Astrocyte of the cerebellum (primary cell): ENCODE measurements at places on chromosomes 7 and 10.

DNA sequence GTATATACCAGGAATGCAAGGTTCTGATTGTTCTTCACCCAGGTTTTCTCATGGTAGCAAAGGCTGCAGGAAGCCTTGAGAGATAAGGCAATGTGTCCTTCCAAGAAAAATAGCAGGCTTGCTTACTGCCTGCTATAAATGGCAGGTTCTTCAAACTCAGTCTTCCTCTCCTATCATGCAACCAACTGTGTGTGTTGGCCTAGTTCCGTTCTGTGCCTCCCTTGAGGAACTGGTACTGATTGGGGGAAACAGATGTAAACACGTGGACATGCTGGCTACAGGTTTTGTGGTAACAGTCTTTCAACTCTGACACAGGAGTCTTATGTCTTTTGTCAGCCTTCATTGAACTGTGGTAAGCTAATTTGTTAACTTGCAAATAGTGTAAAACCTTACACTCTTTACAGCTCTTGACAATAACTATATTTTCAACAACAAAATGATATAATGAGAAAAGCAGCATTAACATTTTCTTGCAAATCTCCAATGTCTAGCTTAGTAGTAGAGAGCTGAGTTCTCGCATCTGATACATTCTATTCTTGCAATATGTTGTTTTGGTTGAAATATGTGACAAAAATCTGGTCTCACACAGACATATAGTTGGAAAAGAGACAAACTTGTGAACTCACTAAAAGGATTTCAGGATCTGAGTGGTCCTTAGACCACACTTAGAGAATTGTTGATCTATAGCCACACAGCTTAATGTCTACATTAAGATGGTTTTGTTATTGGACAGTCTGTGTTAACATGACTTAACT is 54.7 kb upstream of the LSM8 start:
- DNase-seq = no peak

DNA sequence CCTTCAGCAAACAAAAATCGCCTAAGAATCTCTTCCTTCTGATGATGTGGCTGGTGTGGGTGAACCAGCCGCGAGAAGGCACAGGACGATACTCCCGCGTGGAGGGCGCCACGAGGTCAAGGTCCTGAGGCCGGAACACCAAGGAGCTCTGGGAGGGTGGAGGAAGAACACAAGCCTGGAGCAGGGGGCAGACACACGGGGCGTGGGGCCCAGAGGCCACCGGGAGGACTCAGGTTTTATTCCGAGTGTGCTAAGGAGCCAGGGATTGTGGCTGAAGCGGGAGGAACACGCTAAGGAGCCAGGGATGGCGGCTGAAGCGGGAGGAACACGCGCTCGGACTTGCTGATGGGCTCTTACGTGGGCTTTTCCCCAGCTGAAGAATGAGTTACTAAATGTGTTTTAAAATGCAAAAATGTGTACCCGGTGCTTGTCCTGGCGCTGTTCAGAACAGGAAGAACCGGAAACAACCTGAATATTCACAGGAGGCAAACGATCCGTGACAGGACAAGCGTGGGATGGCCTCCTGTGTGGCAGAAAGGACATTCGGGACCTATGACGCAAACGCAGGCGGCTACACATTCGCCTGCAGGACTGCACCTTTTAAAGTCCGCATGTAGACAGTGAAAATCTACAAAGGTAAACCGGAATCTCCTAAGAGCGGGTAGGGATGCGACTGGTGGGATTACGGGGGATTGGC is 64.0 kb downstream of the MAD1L1 start:
- DNase-seq = no peak

- DNase-seq = peak; percentile 18
Observed at GRCh38 chr7:65251851-65252620, 121.6 kb upstream of the ZNF92 start.

DNA sequence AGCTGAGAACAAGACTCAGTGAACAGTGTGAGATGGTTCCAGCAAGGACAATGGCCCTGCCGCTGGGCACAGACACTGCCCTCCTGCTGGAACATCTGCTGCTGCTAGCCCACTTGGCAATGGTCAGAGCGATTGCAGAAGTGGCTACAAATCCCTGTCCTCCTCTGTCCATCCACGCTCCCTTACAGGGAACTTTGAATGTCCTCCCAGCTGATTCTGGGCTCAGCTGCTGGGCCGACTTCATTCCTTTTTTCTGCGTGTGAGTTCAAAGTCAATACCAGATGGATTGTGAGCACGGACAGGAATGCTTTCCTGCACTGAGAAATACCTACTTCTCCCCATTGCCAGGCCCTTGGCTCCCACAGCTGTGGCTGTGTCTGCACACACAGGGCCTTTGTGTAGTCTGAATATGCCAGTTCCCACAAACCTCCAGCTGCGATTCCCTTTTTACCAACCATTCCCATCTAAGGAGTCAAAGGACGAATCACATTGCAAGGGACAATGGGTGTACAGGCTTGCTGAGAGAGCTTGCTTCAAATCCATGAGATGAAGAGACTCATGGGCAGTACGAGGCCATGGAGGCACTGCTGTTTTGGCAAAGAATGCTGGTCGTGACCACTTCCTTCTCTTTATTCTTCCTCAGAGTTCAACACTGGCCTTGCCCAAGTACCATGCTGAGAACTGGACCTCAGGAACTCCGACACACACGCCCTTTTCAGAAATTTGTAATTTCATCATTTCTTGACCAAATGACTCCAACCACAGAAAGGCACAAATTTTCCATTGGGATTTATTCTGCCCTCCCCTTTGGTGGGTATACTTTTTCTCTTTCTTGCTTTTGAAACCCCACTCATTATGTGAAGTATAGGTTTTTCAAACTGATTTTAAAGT is 44.2 kb downstream of the BPGM start:
- peak; percentile 71 for DNase-seq

DNA sequence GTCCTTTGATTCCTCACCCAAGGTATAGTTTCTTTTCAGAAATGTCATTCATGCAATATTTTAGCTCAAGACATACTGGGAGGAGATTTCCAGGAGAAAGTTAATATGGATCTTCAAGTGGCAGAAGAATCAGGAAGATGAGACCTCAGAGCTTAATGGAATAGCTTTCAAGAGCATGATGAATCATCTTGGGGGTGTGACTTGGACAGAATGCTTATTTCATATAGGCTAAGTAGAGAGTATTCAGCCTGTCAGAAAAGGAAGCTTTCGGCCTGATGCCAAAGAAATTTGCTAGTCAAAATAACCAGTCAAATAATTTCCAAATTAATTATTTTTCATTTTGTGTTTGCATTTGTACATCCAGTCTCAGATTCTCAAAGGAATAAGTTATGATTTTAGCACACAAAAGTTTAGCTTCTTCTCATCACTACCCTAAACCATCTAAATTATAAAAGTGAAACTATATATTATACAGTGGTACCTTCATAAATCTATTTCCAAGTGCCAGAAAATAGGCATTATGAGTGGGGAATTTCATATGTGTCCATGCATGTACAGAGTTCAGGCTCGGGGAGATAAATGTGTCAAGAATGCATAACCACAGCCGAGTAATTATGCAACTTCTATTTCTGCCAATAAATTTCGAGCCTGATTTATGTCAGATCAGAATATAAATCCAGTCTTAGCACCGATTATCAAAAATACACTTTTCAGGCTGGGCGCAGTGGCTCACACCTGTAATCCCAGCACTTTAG is 27.3 kb upstream of the CALD1 start:
- no peak for DNase-seq

DNA sequence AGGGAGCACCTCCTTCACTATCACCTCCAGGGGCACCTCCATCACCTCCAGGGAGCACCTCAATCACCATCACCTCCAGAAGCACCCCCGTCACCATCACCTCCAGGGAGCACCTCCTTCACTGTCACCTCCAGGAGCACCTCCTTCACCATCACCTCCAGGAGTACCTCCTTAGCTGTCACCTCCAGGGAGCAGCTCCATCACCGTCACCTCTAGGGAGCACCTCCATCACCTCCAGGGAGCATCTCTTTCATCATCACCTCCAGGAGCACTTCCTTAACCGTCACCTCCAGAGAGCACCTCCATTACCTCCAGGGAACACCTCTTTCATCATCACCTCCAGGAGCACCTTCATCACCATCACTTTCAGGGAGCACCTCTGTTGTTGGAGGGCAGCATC is 103.0 kb downstream of the DNAJB6 start:
- no peak for DNase-seq

GRCh38 chr7:15828881-15829280 is 142.4 kb upstream of the MEOX2 start:
- DNase-seq = no peak

DNA sequence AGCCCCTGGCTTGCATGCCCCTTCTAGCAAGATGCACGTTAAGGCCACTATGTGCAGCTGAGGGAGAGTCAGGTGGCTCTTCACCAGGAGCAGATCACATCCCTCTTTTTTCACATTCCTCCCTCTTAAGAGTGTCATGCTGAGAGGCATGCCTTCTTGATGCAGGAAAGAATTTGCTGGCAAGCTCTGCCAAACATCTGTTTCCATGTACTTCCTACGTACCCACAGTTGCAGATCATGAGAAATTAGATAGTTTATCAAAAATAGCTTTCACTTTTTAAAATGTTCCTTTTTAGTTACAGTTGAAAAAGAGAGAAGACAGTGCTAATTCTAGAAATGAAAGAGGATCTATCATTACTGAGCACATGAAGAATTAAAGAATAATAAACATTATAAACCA is 79.7 kb upstream of the ZNF722 start:
- no peak for DNase-seq

DNA sequence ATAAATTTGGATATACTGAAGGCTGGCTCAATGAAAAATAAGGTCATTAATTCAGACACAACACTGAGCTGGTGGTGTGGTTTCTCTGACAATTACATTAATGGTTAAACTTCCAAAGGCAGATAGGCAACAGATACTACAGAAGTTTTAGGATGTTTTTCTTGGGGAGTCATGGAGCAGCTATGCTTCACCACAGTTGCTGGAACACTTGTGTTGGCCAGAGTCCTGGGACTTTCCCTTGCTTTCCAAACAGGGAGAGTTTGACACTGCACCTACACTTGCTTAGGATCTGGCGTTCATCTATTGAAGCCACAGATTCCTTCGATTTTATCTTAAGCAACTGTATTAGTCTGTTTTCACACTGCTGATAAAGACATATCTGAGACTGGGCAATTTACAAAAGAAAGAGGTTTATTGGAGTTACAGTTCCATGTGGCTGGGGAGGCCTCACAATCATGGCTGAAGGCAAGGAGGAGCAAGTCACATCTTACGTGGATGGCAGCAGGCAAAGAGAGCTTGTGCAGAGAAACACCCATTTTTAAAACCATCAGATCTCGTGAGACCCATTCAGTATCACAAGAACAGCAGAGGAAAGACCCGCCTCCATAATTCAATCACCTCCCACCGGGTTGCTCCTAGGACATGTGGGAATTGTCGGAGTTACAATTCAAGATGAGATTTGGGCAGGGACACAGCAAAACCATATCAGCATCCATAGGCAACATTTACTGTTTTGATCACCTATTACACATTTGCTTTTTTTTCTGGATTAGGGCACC is 27.8 kb upstream of the TMEM178B start:
- DNase-seq = peak; percentile 3

DNA sequence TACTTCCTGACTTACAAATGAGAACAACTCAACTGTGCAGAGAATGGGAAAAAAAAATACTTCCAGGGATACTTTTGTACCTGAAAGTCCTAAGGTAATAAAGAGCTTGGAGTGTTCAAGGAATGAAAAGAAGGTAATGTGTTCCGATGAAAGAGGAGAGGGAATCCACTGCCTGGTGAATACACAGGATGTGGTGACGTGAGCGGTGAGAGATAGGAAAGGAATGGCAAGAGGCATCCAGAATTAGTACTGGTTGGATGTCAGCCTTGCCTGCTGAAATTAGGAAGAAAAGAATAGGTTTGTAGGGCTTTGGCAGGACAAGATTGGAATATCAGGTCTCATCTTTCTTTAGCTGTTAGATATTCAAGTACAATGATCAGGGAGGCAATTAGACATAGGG is 347.7 kb downstream of the POM121L12 start:
- peak; percentile 73 for DNase-seq

DNA sequence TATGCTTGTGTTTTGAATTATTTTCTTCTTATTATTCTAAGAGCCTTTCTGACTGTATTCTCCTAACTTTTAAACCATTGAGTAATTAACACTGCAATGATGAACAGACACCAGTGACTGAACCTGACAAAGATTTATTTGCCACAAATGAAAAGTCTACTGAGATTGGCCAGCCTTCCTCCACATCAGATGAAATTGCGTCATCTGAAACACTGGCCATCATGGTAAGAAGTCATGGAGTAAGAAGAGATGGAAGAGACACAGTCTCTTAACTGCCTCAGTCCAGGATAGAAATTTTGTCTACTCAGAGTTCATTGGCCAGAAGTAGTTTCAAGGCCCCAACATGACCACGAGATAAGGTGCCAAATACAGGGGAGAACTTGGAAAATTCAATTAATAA is 357.8 kb downstream of the BMPER start:
- no peak for DNase-seq

GRCh38 chr7:14747701-14748100 is 154.8 kb downstream of the DGKB start:
- DNase-seq = no peak

DNA sequence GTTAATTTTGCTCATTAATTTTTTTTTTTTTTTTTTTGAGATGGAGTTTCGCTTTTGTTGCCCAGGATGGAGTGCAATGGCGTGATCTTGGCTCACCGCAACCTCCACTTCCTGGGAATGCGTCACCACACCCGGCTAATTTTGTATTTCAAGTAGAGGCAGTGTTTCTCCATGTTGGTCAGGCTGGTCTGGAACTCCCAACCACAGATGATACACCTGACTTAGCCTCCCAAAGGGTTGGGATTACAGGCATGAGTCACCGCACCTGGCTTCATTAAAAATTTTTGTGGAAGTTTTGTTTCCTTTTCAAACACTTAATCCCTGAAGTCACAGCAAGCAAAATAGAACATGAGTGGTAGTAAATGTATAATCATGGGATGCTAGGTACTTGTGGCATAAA is 857.2 kb upstream of the PHF14 start:
- DNase-seq = no peak

- no peak for DNase-seq
Observed at GRCh38 chr7:1487466-1487865, 16.7 kb downstream of the INTS1 start.

DNA sequence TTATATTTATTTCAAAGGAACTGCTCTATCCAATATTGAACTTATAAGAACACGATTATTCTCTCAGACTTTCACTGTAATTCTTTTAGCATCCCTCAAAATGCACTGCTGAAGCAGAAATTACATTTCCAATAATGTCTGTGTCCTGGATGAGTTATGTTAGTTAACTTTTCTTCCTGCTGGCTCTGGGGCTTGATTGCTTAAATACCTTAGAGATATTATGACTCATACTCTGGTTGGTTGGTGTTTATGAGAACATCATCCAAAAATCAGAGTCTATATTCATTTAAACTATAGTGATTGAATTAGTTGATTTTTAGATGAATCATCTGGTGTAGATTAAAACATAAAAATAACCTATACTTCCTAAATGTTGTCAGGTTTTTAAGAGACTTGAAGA is 246.3 kb upstream of the VWC2 start:
- no peak for DNase-seq

GRCh38 chr10:49001402-49001801 is 61.8 kb upstream of the LRRC18 start:
- no peak for DNase-seq

- no peak for DNase-seq
Observed at GRCh38 chr7:140738280-140738679, 41.8 kb downstream of the NDUFB2 start.

GRCh38 chr7:2736411-2736914 is 48.5 kb downstream of the AMZ1 start:
- DNase-seq = no peak
